Kidney tubule cell (primary cell): ENCODE measurements at places on chromosomes 2 and 18.

DNA sequence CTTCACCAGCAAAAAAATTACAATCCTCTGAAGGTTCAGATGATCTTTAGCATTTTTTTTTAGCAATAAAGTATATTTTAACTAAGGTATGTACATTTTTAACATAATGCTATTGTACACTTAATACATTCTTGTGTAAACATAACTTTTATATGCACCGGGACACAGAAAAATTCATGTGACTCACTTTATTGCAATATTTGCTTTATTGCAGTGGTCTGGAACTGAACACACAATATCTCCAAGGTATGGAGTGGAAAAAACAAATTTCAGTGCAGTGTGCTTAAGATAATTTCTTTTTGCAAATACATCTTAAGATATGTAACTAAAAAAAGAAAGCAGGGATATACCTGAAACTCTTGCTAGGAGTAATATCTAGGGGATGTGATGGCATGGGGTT, 5.1 kb upstream of the TWSG1 start:
- no peak for DNase-seq

DNA sequence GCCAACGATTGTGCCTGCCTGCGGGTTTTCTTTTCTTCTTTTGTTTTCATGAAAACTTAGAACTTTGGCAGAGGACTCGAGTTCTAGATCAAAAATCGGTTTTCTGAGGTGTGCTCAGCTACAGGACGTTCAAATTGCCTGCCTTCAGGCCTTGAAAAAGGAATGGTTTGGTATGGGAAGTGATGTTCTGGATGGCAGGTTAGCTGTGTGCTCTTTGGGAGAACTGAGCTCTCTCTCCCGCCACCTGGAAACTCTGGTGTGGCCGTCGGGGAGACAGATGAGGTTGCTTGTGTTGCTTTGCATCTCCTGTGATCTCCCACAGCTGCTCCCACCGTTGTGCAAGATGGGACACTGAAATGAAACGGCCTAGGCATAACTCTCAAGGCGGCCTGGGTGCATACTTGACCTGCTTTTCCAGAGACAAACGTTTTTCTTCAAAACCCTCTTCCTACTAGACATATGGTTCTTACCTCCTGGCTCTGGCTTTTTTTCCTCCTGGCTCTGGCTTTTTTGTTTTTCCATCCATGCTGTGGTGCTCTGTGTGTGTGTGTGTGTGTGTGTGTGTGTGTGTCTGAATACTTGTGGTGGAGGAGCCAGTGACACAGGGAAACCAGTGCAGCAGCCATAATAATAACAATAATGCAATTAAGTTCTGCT, 2.0 kb downstream of the FMNL2 start:
- peak; percentile 49 for DNase-seq

DNA sequence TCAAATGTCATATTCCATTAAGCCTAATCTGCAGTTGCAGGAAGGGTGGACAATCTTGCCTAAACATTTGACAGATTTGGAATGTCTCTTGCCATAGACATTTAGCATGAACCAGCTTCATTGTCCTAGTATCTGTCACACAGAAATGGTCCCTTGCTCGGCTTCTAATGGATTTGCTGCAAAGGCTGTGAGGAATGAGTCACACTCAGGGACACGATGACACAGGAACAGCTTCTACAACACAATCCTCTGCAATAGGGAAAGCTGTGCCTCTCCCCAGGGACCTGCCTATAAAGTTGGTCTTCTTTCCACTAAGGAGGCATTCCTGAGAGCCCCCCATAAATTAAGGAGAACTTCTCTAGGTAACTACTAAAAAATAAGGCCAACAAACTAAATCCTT, 155.1 kb upstream of the L3MBTL4 start:
- no peak for DNase-seq

DNA sequence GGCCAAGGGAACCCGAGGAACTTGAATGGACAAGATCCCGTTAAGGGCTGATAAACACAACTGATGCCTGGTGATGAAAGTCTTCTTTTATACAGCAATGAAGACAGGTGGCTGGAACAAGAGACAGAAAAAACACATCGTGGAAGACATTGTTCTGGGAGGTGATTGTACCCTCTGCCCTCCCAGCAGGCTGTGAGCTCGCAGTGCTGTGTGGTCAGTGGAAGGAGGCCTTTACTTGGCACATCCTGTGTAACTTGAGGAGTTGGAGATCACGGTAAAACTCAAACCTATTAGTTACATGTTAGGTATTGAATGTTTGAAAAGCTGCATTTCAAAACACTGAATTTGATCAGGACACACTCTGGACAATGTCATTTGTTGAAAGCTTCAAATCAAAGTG, 249.9 kb upstream of the EPAS1 start:
- DNase-seq, result no peak

GRCh38 chr2:229586746-229587705, 127.3 kb downstream of the DNER start:
- DNase-seq, result peak; percentile 77

DNA sequence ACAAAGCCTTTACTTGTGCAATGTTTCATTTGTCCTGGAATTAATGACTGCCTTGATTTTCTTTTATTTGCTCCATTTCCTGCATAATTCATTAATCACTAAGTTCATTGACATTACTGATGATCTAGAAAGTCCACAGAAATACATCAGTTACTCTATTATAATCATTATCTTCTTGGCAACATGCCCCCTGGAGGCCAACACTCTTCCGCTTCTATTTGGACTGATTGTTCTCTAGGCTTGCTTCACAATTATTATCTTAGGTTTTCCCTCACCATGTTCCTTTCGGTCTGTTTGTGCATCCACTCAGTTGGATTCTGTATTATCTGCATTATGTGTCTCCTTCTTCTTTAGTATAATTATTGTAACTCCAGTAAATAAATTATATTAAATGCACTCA, 461.0 kb upstream of the CDH2 start:
- DNase-seq, result no peak

- DNase-seq, result no peak
Observed at GRCh38 chr2:31058096-31059035, 79.9 kb downstream of the GALNT14 start.

- no peak for DNase-seq
Observed at GRCh38 chr18:25819746-25820363, 270.6 kb downstream of the SS18 start.

GRCh38 chr2:235506291-235506996, 12.6 kb downstream of the AGAP1 start:
- peak; percentile 23 for DNase-seq

DNA sequence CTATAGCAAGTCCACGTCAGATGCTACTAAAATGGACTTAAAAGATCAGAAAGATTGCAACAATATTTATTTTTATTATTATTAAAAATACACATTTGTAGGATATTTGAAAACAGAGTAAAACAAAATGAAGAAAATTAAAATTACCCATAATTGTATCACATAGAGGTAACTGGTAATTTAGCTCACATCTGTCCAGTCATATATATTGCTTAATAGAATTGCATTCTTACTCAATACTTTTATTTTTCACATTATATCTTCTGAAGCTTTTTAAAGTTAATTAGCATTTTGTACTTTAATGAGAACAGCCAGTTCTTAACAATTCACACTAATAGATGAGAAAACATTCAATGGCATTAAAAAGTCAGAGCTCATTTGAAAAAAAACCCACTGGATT, 11.5 kb upstream of the RNF144A start:
- DNase-seq, result no peak

DNA sequence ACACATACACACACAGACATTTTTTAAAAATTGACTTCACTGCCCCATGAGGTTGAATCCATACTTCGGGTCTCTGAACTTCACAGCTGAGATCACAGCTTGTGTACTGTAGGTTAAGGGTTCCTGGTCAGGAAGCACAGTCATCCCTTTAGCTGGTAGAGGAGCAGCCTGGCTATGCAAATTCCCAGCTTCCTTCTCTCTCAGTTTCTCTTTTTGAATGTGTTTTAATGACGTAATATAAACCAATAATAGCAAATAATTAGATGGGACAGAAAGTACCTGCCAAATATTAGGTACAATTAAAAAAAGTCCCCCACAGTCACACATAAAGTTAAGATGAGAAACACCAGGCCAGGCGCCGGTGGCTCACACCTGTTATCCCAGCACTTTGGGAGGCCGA, 178.7 kb downstream of the ZNF385B start:
- DNase-seq, result peak; percentile 22

- peak; percentile 42 for DNase-seq
Observed at GRCh38 chr2:17719562-17720371, 33.8 kb downstream of the SMC6 start.

DNA sequence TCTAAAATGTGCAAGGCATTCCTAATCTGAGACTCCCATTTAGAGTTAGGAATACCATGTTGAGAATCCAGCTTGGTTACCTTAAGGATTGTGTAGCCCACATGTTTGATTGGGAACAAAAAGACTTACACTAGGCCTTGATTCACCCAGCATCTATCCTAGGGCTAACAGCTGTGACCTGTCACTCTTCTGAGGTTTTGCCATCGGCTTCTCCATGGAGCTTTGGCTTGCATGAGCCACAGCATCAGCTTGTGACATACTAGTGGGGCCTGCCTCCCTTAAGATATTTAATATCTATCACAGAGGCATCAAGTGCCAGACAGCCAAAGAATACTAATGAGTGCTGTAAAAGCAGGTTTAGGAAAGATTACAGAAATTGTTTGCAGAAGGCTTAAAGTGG, 241.3 kb upstream of the UBE2E3 start:
- no peak for DNase-seq

GRCh38 chr2:239256350-239256743, 144.5 kb downstream of the HDAC4 start:
- DNase-seq, result no peak

- no peak for DNase-seq
Observed at GRCh38 chr2:165891345-165891744, 62.2 kb downstream of the TTC21B start.

DNA sequence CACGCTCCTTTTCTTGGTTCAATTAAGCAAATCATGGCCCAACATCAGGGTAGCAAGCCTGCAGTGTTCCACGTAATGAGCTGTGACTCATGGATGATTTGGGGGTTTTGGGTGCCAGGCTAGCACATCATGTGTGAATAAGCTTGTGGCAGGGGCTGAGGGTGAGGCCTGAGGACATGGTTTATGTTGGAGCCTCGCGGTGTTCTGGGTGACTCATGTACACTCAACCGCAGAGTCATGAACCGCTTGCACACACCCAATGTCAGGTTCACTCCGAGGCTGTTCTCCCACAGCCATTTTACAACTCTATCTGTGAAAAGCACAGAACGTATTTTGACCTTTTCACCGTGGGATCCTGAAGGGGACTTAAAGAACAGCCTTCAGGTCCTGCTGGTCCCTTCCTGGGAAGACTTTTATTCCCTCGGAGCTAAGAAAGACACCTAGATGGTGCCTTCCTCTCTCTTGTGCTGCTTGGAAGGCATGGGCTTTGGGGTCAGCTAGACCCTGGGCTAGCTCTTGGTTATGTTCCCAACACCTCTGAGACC, 139.9 kb upstream of the ZEB2 start:
- DNase-seq, result peak; percentile 78

DNA sequence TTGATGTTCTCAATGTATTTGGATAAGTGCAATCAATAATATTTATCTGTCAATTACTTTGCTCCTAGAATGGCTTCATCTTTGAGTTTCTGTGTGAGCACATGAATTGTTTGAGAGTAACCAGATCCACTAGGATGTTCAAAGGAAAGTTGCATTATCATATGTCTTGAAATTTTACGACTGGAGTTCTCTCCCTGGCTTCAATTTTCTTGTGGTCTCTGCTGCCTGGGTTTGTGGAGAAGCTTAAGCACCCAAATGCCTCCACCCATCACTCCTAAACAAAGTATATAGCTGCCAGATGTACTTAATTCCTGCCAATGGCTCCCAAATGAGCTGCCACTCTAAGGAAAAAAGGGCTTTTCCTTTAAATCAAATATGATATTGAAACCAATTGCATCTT, 1149.4 kb upstream of the ZEB2 start:
- no peak for DNase-seq

DNA sequence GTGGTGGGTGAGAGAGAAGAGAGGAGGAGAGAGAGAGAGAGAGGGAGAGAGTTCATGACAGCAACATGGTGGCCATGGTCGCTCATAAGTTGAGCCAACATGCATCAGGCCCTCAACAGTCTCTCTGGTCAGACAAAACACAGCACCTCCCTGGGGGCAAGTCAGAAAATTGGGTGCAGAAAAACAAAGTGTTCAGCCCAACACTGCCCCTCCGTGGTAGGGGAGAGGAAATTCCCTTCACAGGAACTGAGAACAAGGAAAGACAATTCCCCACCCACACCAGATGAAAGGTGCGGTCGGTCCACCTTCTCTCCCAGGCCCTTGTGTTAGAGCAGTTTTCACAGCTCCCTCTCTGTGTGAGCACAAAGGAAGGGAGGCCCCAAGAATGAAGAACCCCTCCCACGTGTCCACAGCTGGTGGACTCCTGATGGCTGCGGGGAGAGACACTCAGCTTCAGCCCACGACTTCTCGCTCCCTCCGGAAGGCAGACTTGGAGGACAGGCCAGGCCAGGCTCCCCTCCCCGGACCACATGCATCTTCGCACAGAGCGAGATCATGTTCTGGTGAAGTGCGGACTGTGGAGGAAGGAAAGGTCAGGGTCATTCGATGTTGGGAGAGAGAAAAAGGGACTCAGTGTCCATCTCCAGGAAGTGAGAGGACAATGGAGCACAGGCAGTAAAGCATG, 181.7 kb downstream of the ANAPC1 start:
- DNase-seq, result peak; percentile 70

GRCh38 chr2:99756059-99756458, 266.2 kb upstream of the REV1 start:
- DNase-seq, result no peak

DNA sequence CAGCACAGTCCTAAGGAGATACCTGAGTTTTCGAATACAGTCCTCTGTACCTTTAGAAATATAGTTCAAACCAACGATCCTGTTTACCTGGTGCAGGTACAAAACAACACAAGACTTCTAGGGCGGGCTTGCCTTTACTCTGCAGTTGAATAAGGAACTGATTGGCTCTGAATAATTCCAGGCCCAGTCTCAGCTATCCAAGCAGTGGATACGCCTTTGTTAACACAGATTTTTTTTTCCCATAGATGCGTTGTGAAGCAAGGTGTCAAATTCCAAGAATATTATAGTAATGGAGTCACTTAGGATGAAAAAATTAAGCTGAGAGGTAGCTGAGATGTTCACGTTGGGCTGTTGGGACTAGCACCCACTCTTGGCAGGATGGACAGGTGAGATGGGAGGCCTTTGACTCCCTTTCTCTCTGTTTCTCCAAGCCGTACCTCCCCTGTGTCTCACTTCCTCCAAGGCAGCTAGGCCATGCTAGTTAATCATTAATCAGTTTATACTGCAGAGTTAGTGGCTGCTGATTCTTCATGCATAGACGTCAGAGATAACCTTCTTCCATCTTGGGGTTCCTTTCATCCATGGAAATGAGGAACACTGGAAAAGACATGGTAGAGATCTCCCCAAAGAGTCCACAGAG, 380.8 kb upstream of the ACVR2A start:
- peak; percentile 91 for DNase-seq

GRCh38 chr2:207463433-207463832, 66.3 kb upstream of the CREB1 start:
- no peak for DNase-seq

- DNase-seq, result no peak
Observed at GRCh38 chr18:55000529-55000928, 41.3 kb upstream of the CCDC68 start.

DNA sequence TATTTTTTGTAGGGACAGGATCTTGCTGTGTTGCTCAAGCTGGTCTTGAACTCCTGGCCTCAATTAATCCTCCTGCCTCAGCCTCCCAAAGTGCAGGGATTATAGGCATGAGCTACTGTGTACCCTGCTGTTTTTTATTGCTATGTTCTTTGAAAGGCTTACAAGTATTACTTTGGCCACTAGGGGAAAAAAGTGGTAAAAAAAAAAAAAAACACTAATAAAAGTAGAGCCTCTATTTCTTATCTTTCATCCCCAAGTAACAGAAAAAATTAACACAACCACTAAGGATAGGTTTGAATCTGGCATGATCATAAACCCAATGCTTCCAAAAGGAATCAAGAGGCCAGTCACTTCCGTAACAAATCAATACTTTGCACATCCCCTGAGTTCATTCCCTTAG, 11.6 kb downstream of the NOL10 start:
- no peak for DNase-seq
